Non-pigmented ciliary epithelial cell (primary cell): ENCODE measurements at places on chromosomes 11 and 22.

DNA sequence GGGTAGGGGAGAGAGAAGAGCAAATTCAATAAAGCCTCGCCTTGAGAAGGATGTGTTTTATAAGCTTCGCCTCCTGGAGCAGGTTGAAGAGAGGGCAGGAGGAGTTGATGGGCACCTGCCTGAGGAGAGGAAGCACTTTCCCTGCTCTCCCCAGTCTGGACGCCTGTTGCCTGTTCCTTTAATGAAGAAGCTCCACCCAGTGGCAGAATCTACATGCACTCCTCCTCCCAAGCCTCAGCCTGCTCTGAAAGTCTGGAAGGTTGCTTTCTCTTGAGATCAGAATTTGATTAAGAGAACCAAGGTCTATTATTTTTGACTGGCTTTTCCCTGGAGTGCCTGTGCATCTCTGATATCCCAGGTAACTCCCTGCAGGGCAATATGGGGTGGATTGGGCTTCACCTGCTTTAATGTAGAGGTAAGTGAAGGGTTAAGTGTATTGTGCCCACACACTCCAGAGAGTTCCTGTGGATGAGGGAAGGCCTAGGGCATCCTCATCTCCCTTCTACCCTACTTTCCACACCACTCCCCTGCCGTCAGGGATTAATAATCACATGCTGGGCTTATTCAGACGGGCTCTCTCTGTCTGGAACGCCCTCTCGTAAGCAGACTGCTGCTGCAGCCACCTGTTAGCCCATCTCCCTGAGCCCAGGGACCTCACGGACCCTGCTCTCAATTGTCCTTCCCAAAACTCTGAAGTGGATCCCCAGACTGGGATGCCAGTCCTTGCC, 22.3 kb downstream of the NTM start:
- DNase-seq: no peak

DNA sequence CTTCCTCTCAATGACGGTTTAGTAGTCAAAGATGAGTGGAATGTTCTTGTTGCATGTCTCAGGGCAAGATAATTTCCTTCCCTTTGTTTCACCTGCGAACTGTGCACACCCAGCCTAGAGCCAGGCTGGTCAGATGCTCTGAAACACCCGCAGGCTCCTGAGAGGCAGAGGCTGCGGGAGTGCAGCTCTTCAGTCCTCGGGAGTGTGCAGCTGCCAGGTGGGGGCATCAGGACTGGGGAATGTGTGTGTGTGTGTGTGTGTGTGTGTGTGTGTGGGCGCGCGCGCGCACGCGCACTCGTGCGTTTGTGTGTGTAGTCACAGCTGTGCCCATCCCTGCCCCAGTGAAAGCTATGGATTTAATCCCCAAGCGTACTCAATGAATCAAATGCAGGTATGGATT, 136.2 kb upstream of the NTM start:
- DNase-seq: no peak

GRCh38 chr11:33089776-33090175, 50.4 kb downstream of the TCP11L1 start:
- peak; percentile 13 for DNase-seq

GRCh38 chr22:25645266-25645665, 80.8 kb downstream of the GRK3 start:
- no peak for DNase-seq

DNA sequence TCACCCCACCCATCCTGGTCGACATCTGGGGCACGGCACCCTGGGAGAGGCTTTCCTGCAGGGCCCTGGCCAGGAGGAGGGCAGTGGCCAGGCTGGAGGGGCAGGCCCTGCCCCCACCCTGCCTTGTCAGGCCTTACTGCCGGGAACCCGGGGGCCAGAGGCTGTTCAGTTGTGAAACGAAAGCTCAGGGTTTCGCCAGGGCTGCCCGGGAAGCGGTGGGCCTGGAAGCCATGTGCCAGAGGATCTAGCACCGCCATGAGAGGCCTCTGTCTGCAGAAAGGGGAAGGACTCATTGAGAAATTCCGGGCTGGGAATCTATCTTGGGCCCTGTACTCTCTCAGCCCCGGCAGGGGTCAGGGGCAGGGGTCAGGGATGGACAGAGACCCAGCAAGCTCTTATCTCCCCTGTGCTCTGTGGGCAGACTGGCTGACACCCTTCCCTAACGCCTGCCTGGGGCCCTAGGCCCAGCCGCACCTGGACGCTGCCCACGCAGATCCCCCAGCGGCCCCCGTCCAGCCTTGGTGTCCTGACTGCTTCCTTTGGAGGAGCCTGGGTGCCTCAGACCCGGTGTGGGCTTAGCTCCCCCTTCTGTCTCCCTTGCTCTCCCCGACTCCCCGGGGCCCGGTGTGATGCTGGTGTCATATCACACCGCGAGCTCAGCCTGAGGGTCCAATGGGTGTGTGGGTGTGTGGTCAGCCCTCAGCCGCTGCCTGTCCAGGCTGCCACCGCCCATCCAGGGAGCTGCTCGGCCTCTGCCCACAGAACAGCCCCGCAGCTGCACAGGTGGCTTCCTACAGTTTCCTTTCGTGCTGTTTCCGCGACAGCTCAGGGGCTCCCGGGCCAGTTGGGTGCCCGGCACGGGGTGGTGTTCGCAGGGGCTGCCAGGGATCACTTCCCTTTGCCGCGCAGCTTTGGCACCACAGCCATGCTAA, 6.5 kb downstream of the PIM3 start:
- DNase-seq: no peak

GRCh38 chr22:18110194-18110953, at the start of gene TUBA8:
Gene TUBA8 (plus strand): TSS chr22:18110809. CDS start chr22:18110866, 57 bp downstream.
- DNase-seq: no peak

DNA sequence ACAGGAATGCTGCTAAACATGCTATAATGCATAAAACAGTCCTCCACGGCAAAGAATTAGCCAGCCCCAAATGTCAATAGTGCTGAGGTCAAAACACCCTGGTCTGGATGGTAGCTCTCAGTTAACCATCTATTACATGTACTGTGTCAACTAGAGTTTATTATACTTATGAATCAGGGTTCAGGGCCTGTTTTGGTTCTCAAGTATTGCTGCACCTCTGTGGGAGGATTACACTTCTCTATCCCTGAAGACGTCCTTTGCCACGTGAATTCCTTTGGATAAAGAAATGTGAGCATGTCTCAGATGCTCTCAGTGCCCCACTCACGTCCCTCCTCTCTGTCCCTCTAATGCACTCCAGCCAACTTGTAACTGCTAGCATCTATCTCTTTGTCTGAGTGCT, 53.4 kb downstream of the SLC1A2 start:
- DNase-seq: no peak

DNA sequence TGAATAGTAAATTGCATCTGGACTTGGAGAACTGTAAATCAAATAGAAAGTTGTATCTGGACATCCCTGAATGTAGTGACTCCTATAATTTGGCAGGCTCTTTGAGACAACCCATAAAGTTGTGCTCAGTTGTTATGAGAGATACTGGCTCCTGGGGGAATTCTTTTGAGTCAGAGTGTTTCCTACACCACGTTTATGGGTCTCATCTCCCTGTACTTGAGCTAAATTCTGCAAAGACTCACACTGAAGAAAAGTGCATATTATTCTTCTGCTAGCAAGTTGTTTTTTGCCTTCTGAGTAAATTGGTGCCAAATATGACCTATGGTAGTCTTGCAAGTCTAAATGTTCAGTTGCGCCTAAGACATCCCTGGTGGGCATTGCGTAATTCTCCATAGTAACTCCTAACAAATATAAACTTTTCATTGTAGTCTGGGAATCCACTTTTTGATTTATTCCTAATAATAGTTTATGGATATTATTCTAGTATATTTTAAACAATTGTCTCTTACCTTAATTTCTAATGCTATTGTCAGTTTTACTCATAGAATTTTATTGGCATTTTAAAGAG, 5.0 kb downstream of the ZNF215 start:
- no peak for DNase-seq

DNA sequence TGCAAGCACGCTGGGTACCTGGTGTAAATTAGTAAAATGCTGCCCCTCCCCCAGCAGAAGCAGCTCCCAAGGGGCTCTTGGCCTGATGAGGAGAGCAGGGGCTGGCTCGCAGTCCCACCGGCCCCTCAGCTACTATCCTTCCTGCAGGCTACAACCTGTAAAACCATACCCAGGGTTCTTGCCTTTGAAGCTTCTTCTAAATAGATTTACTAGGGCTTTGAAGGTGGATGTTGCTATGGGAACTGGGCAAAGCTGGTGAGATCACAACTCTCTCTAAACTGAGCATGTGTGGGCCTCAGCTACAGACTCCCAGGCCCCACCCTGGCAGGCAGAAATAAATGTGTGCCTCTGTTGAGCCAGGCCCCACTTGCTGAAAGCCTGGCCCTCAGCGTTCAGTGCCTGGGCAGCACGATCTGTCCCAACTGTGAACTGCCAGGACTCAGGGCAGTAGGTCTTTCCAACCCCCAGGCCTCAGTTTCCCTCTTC, 18.5 kb downstream of the CD5 start:
- DNase-seq: no peak

DNA sequence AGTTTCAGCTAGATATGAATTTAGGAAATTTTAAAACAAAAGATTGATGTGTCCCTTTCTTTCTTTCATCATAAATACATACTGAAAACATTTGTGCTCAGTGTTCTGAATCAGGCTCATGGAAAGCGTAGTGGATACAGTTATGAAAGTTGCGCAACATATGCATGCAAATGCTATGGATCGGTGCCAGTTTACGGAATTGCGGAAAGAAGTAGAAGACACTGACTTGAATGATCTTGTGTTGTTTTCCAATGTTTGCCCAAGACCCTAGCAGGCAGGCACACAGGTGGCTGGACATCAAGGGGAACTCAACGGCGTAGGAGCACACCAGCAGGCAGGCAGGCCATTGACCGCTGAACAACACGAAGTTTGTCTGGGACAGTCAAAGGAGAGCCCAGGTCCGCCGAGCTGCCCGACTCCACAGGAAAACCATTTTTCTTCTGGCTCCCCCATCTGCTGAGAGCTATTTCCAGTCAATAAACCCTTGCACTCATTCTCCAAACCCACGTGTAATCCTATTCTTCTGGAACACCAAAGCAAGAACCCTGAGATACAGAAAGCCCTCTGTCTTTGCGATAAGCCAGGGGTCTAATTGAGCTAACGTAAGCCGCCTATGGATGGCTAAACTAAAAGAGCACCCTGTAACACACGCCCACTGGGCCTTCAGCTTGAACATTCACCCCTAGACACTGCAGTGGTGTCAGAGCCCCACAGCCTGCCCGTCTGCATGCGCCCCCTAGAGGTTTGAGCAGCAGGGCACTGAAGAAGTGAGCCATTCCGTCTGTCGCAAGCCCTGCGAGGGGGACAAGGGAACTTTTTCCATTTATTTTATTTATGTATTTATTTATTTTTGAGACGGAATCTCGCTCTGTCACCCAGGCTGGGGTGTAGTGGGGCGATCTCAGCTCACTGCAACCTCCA, 7.4 kb upstream of the BIRC3 start:
- DNase-seq: no peak

- DNase-seq: no peak
These were observed 575.9 kb upstream of the CCDC90B start for GRCh38 chr11:83862033-83862432.

DNA sequence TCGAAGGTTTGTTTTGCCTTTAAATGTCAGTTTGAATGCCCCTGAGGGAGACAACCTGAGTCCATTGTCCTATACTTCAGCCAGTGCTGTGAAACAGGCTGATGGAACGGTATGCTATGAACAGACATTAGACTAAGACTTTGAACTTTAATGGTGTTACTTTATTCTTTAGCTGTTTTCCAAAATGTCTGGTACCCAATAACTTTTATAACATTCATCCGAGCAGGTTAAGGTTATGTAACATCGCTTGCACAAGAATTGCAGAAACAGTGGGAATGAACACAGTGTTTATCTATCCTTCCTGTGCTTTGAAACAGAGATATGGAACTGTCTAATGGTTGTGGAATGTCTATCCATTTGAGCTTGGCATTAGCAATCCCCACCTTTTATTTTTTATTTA, 12.5 kb upstream of the PTS start:
- DNase-seq: no peak

DNA sequence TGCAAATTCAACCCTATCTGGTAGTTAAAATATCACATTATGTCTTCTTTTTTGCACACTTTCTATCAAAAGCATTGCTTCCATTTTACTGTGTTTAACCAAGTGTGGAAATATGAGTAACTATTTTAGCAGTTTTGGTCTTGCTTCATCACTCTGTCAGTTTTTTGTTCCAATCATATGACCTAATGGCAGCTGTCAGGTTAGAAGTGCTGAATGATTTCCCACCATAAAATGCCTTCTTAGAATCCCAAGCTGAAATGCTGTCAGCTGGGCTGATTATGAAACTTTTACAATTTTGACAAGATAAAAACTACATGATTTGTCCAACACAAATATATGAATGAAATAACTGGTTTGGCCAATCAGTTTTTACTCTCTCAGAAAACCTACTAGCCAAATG, 1654.6 kb upstream of the RAG2 start:
- DNase-seq: no peak

DNA sequence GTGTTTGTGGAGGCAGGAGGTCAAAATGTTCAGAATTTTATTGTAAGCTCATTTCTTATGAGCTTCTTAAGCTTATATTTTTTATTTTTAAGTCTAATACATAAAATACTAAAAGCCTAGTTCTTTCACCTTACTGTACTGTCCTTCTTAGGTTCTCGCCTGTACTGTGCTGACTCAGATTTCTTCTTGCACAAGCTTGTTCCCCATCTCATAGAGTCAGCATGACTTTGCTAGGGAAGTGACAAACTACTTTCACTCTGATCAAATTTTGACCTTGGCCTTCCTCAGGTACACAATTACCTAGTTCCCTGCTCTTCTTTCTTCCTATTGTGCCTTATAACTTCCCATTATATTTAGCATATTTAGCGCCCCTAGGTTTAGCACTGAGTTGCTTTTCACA, 81.5 kb downstream of the STK33 start:
- no peak for DNase-seq

DNA sequence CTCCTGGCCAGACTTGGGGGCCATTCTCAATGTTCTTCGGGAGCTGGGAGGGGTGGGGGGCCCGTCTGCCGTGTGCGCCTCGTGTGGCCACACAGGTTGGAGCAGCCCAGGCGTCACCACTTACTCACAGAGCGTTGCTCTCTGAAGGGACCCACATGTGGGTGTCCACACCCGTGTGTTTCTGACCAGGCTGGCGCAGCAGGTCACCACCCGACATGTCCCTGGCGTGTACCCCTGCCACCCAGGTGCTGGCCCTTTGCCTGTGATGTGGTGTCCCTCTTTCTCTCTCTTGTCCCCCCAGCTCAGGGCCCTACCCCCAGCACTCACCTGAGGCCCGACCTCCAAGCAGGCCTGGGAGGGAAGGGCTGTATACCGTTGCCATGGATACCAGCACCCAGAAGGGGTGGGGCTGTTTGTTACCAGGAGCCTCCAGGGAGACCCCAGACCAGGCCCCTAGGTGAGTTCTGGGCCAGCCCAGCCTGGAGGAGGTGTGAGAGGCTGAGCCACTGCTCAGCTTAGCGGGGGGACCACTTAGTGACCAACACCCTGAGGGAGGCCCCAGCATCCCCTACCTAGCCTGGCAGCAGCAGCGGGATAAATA, 1.4 kb downstream of the LMNTD2 start:
- DNase-seq: no peak

- DNase-seq: no peak
These were observed 80.1 kb downstream of the INSC start for GRCh38 chr11:15194671-15195415.
